ENCODE measurements at places on chromosomes 1 and 21.

DNA sequence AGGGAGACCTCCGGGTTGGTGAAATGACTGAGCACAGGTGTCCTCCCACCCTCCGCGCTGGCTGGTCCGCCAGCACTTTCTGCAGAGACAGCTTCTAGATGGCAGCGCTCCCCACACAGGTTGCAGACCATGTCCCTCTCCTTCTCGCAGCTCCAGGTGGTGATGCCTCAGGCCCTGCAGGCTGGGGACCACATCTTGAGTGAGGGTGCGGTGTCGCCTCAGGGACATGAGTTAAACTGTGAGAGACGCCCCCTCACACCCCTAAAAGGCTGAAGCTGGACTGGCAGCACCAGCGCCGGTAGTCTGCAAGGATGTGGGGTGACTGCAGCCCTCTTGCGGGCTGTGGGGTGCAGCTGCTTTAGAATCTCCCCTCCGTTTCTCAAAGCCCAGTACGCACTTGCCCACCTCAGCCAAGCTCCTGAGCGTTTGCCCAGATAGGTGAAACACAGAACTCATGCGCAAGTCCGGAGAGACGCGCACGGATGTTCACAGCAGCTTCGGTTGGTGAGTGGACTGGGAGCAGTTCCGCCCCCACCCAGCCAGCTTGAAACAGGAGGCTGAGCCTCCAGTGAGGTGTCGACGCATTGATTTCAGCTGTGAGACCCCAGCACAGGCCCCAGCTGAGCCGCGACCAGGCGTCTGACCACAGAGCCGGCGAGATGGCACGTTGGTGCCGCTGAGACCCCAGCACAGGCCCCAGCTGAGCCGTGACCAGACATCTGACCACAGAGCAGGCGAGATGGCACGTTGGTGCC is 28.6 kb downstream of the COL6A1 start:
- DNase-seq = no peak

- no peak for DNase-seq
Measured at GRCh38 chr1:201400212-201400851, 1.2 kb upstream of the LAD1 start.

DNA sequence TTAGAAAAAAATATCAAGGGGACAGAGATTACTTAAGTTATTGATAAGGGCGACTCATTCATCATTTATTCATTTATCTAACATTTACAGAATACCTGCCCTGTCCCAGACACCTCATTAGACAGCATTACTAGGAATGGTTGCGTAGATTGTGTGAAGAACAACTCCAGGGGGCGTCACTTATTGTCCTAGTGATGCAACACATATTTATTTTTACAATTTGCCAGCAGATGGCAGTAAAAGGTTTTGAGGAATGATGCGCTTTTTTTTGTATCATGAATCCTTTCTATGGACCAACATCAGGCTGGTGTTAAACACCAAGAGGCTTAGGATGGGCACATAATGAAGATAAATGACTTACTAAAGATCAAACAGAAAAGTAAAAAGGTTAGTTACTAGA is 5.5 kb downstream of the NCAM2 start:
- no peak for DNase-seq

GRCh38 chr1:8189931-8190483 is 127.9 kb upstream of the SLC45A1 start:
- DNase-seq = no peak

GRCh38 chr1:169529068-169529642 is 43.4 kb upstream of the SLC19A2 start:
- DNase-seq = no peak

DNA sequence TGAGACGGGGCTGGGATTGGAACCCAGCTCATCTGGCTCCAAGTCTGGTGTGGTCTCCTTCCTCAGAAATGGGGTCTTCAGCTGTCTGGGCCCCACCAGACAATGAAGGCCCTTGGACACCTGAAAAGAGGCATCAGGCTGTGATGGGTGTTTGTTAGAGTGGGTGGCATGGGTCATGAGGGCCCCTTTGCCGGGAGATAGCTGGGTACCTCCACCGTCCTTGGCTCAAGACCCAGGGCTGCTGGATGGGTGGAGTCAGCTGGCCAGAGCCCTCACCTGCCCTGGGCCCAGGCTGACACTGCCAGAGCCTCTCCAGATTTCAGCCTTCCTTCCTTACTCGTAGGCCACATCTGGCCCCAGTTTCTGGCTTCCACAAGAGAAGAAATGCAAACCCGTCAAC is 13.4 kb upstream of the TTC22 start:
- no peak for DNase-seq

DNA sequence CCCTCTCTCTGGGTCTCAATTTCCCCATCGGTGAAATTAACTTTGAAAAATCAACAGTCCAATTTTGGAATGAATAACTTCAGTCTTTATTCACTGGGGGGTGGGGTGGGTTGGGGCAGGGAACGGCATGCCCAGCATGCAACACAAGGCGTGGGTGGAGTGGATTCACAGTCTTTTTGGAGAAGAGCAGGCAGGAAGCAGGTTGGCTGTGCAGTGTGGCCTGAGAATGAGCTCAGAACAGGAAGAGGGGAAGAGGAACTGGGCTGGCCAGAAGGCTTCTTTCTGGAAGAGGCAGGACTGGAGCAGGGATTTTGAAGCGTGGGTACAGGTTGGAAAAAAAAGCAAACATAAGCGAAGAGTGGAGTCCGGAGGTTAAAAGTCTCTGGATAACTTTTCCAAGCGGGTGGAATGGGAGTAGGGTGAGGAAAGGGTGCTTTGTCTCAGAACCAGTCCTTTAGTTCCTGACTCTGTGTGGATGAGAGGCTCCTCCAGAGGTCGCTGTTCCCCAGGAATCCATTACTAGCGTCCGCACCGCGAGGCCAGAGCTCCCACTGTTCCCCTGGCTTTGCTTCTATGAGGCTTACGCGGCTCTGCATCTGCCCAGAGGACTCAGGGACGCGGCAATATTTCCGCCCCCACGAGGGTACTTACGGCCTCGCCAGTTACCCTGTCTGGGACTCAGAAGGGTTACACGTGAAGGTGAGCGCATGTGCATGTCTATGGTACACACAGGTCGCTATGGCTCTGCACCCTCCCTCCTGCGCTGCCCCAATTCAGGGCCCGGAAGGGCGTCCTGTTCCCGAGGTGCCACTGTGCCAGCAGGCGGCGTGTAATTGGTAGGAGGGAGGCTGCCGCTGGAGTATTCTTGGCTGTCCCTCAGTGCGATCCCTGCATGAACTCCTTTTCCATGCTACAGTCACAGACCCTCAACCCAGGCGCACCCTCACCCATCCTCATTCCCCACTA is 5.5 kb upstream of the FOXD2 start:
- peak; percentile 66 for DNase-seq

DNA sequence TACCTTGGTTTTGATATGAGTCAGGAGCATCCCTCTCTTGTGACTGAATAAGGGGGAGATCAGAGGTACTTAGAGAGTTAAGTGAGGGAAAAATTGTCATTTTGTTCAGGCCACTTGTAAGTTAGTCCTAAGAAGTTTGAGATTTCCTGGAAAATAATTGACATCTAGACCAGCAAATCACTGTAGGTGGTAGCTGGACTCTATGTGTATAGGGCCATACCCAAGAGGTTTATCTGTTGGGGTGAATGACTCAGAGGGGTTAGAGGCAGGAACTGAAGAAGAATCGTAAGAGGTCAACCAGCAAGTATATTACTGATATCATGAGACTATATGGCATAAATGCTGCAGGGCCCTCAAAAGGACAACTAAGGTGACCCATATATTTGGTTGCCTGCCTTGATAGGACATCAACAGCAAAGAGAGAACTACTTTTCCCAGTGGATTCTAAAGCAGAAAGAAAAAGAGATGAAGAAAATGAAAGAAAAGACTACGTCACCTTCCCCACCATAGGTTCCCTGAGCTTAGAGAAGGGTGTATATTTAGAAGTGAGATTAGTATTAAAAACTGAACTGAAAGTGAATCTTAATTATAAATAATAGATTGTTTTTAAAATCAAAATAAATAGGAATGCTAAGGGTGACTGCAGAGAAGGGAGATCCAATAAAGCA is 8.0 kb upstream of the RNPC3 start:
- DNase-seq = peak; percentile 15
